ENCODE measurements at places on chromosomes 7 and 10. TPM values are rescaled to one million over a fixed set of nuclear protein-coding genes. Genes with fewer than 3 reads are reported as not detected.

GRCh38 chr7:113628948-113629847 lies 289.6 kb downstream of the PPP1R3A start:
- DNase-seq: no peak

Gene PCBD1
- total RNA-seq: 55.3 TPM

DNA sequence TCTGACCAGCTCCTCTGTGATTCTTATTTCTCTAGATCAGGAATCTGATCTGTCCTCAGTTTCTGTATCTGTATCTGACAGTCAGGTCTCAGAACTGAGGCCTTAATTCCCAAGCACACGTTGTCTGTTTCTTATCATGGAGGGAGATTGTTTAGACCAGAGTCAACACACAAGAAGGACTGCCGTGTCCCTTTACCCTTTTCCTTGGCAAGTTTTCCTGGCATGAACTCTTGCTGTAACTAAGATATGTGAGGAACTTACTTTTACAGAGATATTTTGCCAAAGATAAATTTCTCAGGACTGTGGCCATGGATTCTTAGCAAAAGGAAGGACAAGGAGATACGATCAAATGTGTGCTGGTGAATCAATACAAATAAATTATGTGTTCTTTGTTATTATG lies 181.0 kb downstream of the SORCS3 start:
- DNase-seq: no peak

Gene ZPBP
- total RNA-seq: not detected

GRCh38 chr7:142461437-142461836 lies 203.6 kb upstream of the PRSS58 start:
- DNase-seq: no peak

DNA sequence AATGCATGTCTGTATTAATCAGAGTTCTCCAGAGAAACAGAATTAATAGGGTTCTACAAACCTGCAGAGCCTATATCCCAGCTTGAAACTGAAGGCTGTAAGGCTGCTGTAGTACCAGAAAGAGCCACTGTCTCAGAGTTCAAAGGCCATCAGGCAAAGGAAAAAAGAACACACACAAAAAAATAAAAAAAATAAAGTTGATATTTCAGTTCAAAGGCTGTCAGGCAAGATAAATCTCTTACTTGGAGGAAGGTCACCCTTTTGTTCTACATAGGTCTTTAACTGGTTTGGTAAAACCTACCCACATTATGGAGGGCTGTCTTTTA lies 12.0 kb upstream of the TMEM26 start:
- no peak for DNase-seq

Gene LIPK
- not detected for total RNA-seq

- no peak for DNase-seq
These were observed 113.5 kb downstream of the HTR5A start for GRCh38 chr7:155183655-155184054.

- DNase-seq: no peak
These were observed 104.3 kb upstream of the STEAP1B start for GRCh38 chr7:22604246-22604645.

All from dermis microvascular lymphatic vessel endothelial cell (primary cell).